ENCODE measurements at places on chromosomes 5 and 9.

GRCh38 chr9:13899924-13900323, 414.0 kb downstream of the NFIB start:
- DNase-seq = no peak

- DNase-seq = no peak
Observed at GRCh38 chr5:3391210-3391609, 204.4 kb upstream of the IRX1 start.

DNA sequence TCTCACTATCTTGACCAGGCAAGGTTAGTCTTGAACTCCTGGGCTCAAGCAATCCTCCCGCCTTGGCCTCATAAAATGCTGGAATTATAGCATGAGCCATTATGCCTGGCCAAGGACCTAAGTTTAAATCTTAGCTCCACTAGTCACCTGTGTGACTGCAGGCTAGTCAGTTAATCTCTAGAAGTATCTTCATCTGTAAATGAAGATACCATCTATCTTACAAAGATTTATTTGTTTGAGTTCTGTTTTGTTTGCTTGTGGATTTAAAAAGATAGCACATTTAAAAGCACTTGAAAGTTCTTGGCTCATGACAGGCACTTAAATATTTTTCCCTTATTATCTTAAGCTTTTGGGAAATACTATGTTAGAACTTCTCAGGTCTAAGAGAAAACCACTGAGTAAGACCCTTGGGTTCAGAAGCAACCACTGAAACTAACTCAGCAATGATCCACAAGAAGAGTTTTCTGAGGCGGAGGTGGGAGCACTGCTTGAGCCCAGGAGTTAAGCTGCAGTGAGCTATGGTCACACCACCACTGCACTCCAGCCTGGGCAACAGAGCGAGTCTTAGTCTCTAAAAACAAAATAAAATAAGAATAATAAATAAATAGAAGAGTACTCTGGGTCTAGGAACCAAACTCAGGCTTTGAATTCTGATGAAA, 19.1 kb downstream of the TMEM245 start:
- DNase-seq = no peak

GRCh38 chr9:89508951-89509615, 11.2 kb upstream of the SEMA4D start:
- no peak for DNase-seq

DNA sequence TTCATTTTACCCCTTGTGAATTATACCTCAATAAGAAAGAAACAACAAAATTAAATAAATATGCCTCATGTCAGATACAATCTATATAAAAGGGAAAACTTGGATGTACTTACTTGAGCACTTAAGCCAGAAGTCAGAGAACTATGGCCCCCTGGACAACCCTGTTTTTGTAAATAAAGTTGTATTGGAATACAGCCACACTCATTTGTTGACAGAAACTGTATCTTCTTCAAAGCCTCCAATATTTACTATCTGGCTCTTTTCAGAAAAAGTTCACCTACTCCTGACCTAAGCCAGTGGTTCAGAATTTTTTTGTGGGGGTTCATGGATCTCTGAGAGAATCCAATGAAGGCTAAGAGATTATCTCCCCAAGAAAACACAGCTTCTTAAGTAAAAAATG, 45.3 kb upstream of the RASEF start:
- no peak for DNase-seq

DNA sequence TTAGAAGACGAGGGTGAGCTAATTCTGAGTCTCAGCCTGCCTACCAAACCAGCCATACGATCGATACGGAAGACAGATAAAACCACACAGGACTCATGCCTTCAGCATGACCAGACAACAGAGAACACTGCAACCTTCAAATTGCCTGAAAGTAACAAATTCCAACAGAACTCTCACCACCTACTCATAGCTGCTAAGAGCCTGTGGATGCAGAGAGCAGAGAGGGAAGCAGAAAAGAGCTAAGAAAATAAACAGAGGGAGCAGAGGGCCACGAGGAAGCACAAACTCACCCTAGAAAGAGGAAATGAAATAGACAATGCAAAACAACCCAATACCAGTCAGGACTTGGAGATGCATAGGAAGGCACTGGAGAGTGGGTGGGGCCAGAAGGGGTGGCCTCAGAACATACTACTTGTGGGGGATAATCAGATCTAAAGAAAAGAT, 86.7 kb upstream of the TAS2R1 start:
- DNase-seq = peak; percentile 86

All from brain microvascular endothelial cell (primary cell).